PC-3 (cell line): ENCODE measurements at places on chromosomes 13 and 19. TPM values are rescaled to one million over a fixed set of nuclear protein-coding genes. Genes with fewer than 3 reads are reported as not detected.

DNA sequence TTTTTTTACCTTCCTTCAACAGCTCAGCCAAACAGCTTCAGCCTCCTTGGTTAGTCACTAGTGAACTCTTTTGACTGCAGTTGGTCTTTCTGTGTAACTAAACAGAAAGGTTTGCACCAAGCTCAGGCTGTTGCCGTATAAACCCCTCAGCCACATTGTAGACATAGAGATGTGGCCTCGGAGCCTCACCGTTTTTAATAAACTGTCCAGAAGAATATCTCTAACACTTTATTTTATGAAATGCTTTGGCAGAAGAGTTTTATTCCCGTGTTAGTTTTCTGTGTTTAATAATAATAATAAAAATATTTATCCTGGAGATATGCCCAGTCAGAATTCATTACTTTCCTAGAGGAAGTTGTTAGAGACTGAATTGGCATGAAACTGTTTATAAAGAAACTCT is 171.7 kb upstream of the MAB21L1 start:
- DNase-seq, result no peak

DNA sequence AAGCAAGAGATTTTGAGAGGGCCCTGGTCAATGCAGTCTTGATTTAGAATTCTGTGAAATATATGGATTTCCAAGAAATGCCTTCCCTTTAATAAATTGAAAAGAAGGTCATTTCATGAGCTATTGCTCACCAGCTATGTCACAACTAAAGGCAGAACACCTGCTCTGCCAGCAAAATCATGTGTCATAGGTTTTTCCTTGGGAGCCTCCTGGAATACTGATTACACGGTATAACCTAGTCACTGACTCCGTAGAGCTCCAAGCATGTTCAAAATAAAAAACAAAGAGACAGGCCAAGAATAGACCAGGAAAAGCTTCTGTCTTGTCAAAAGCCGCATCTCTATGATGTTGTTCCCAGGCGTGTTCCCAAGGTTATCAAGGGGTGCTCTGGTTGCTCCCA is 45.5 kb downstream of the HSPH1 start:
- no peak for DNase-seq

GRCh38 chr13:65028101-65028500 is 2202.0 kb downstream of the PCDH9 start:
- no peak for DNase-seq

DNA sequence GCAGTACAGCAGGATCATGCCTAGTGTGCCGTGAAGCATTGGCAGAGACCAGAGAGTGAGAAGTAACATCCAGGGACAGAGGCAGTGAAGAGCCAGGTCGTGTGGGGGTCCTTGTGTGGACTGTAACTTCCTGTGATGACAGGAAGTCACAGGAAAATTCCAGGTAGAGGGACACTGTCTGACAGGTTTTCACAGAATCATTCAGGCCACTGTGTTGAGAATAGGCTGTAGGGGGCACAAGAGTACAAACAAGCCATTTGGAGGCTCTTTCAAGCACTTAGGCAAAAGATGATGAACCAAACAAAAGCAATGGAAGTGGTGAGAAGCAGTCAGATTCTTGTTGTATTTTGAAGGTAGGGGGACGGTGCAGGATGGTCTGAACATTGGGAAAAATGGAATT is 46.4 kb downstream of the N4BP2L1 start:
- DNase-seq, result peak; percentile 4

DNA sequence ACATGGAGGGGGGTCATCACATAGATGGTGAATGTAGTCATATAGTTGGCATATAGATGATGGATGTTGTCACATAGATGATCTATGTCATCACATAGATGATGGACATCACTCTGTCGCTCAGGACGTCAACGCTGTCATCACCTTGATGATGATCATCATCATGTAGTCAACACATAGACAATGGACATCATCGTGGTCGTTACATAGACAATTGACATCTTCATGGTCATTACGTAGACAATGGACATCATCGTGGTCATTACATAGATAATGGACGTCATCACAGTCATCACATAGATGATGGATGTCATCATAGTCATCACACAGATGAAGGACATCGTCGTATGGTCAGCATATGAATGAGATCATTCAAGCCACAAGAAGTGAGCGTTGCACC is 28.6 kb upstream of the SLC15A1 start:
- DNase-seq, result no peak

DNA sequence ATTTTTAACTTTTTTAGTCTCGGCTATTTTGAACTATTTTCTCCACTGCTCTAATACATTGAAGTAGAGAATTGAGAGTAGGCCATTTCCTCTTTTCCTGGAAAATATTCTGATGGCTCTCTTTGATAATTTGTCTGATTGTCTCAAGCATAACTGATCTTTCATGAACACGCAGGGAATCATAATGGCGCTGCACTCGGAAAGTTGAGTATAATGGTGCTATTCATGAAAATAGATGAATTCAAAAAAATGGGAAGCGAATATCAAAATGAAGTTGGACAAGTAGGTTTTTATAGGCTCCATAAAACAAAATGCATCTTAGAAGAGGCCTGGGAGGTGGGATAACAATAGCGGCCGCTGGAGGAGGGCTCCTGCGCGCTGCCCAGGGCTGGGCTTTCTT is 29.0 kb downstream of the COL4A2 start:
- DNase-seq, result no peak

DNA sequence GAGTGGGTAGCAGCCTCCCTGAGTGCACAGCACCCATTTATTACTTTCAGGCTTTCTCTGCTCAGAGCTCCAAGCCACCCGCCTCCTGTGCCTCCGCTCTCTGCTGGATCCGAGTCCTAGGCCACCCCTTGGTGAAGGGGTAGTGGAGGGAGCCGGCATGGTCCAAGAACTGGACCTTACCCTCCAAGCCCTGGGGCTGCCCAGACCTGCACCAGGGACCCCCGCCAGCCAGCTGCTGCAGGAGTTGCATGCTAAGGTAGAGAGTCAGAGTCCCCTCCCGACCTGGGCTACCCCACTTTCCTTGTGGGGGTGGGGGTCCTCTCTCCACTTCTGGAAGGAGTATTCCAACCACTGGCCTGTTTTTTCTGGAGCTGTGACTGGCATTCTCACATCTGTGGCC is 2.0 kb downstream of the FAM98C start:
- DNase-seq, result no peak

DNA sequence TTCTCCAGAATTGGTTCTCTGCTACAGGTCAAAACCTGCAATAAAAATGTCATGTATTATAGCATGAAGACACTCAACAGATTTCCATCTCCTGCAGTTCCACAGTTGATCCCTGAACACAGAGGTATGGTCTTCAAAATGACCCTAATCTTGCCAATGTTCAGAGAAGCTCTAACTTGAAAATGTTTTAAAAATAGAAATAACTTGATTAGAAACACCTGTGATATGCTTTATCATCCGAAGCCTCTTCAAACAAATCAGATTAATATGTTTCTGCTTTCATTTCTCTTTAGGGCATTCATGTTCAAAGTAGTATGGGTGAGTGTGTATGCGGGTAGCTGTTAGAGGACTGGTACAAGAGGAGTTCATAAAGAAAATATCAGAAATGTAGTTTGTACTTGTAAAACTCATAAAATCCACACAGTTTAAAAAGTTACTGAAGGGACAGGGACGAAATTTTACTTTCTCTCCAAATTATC is 60.4 kb downstream of the KCNRG start:
- no peak for DNase-seq

- no peak for DNase-seq
Observed at GRCh38 chr13:43640476-43640875, 146.3 kb downstream of the ENOX1 start.

CD320 gene
- total RNA-seq, result 217 and 221 TPM in 2 replicates

GSX1 gene
- total RNA-seq, result not detected in 2 replicates

MCEMP1 gene
- total RNA-seq, result not detected in 2 replicates
